ENCODE measurements at places on chromosomes 12 and 14. TPM values are rescaled to one million over a fixed set of nuclear protein-coding genes. Genes with fewer than 3 reads are reported as not detected.

Gene KRT6C
- not detected for total RNA-seq

DNA sequence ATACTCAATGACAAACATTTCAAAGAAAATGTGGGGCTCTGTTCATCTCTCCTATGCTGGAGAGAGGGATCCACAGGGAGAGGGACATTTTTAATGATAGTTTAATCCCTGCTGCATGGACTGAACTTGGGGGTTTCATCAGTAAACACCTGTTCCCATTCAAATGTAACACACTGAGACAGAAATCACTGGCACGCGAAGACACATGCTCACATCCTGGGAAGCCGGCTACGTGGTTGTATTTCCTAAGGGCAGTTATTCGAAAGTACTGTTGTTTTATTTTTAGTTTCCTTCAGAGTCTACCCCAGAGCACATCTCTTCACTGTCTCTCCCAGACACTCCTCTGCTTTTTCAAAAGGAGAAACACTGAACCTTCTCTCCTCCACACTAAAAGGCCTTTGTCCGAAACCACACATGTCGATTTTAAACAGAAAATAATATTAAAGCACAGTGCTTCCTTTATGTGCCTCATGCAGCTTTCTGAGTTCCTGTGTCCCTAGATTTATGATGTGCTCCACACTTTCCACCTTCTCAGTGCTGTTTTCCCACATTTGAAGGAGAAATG is 52.8 kb downstream of the PTHLH start:
- peaks cover 19% of the 10 kb centered on the region for H3K4me1 ChIP-seq
- H3K27me3 ChIP-seq, result no peaks in the 10 kb centered on the region
- H3K4me3 ChIP-seq, result no peak overlapping the region
- no peak for DNase-seq
- no peak overlapping the region for H3K27ac ChIP-seq
- no peaks in the 10 kb centered on the region for H3K36me3 ChIP-seq

- H3K27me3 ChIP-seq, result no peaks in the 10 kb centered on the region
- H3K4me3 ChIP-seq, result no peak overlapping the region
- no peak overlapping the region for H3K27ac ChIP-seq
- H3K36me3 ChIP-seq, result no peaks in the 10 kb centered on the region
- no peaks in the 10 kb centered on the region for H3K4me1 ChIP-seq
- DNase-seq, result no peak
Observed at GRCh38 chr12:19938031-19938430, 430.3 kb upstream of the PDE3A start.

Gene BIN2
- total RNA-seq, result 0.18 TPM

Gene CCDC197
- total RNA-seq, result not detected

DNA sequence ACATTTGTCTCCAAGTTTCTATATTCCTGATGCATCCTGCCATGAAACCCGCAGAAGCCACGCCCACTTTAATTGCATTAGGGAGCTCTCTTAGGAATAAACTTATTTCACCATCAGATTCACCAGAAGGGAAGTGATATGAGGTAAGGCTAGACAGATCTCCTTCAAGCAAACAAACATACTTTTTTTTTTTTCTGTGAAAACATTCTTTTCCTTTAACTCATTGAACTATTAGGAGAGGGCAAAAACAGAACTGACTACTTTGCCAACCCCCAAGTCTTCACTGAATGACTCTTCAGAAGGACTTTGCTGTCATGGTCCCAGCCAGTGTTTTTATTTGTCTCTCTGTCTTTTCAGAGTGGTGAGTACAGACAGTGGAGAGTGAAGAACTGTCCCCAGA is 48.4 kb downstream of the GTF2A1 start:
- H3K4me3 ChIP-seq, result no peak overlapping the region
- no peak for DNase-seq
- H3K27ac ChIP-seq, result no peak overlapping the region

Gene TTC6
- total RNA-seq, result 19.4 TPM

DNA sequence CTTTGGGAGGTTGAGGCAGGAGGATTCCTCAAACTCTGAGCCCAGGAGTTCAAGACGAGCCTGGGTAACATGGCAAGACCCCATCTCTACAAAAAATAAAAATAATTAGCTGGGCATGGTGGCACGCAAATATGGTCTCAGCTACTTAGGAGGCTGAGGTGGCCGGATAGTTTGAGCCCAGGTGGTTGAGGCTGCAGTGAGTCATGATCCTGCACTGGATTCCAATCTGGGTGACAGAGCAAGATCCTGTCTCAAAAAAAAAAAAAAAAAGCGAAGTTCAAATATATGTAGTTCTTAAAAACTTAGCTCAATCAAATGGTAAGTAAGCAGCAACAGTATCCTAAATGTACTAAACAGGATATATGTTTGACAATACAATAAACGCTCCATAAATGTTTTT is 85.5 kb upstream of the SSTR1 start:
- no peaks in the 10 kb centered on the region for H3K4me1 ChIP-seq
- no peak overlapping the region for H3K27ac ChIP-seq
- H3K27me3 ChIP-seq, result no peaks in the 10 kb centered on the region
- no peak for DNase-seq

Gene PLA2G1B
- total RNA-seq, result not detected

DNA sequence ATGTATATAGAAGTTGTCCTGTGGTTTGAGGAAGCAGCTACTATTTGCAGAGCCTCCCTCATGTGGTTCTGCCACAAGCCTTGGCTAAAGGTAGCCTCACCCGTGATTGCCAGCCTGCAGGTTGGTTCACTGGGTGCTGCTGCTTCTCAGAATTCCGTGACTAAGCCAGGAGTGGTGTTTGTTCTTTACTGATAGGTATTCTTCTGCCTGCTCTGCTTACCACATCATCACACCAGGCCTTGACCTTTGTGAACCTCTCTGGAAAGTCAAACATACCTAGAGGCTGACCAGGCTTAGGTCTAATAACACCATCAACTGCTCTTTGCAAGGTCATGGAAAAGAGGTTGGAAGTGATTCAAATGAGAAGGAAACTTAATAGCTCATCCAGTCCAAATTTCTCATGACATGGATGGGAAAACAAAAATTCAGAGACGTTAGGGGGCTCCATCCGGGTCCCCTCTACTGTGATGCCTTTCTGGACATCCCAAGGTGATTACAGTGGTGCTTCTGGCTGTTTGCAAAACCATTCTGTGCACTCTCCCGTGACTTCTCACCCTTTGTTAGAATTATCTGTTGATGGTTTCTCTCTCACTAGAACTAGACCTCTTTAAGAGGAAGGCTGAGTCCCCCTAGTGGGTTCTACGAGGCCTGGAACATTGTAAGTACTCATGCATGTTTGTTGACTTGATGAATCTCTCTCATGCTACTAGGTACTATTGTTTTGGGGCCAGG is 8.5 kb upstream of the SOCS2 start:
- peaks cover 31% of the 10 kb centered on the region for H3K4me1 ChIP-seq
- H3K27me3 ChIP-seq, result no peaks in the 10 kb centered on the region
- no peak overlapping the region for H3K4me3 ChIP-seq
- peak; percentile 85 for DNase-seq

Gene KCNA5
- not detected for total RNA-seq

DNA sequence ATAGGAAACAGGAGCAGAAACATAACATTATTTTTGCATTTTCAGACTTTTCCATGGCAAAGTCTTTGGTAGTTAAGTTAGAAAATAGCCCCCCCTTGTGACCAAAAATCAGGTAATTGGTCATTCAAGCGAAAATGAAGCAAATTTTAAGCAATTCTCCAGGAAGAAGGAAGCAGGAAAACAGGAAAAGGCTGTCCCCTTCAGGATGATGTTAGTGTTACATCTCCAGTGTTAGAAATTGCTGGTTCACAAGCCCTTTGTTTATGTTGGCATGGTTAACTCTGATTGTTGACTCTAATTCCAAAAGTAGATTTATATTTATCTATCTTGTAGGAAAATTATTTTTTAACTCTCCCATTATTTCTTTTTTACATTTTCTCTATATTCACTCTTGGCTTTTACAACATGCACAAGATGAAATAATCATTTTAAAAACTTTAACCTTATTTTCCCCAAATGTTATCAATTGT is 18.8 kb upstream of the GAS2L3 start:
- peak; percentile 40 for DNase-seq
- no peaks in the 10 kb centered on the region for H3K36me3 ChIP-seq
- no peak overlapping the region for H3K27ac ChIP-seq
- no peaks in the 10 kb centered on the region for H3K27me3 ChIP-seq

DNA sequence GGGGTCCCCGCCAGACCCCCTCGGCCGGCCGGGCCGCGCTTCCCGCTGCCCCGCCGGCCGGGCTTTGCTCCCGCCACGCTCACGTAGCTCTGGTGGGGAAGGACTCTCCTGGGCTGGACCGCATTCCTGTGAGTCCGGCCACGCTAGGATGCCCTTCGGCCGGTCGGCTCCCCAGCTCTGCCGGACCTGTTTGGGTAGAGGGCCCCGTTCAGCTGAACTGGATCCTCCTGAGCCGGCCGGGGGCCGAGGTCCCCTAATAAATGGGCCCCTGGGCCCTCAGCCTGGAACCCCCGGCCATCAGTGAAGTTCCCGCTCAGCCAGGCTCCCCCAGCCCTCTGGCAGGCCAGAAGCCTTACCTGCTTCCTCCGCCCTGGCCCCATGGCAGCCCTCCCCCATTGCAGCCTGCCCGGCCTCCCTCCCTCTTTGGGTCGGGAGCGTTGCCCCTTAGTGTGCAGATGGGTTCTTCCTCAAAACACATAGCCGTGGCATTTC is 593 bp downstream of the UNC119B start:
- H3K4me1 ChIP-seq, result peaks cover 9% of the 10 kb centered on the region
- H3K4me3 ChIP-seq, result peak overlapping the region; percentile 70
- H3K27me3 ChIP-seq, result no peaks in the 10 kb centered on the region
- no peaks in the 10 kb centered on the region for H3K36me3 ChIP-seq
- no peak for DNase-seq

- no peak for DNase-seq
- no peak overlapping the region for H3K4me3 ChIP-seq
- no peaks in the 10 kb centered on the region for H3K27me3 ChIP-seq
- H3K27ac ChIP-seq, result no peak overlapping the region
- no peaks in the 10 kb centered on the region for H3K4me1 ChIP-seq
Observed at GRCh38 chr14:61501714-61502458, 180.5 kb downstream of the PRKCH start.

GRCh38 chr14:43765474-43765873 is 741.6 kb downstream of the FSCB start:
- no peak for DNase-seq
- H3K27me3 ChIP-seq, result no peaks in the 10 kb centered on the region
- H3K27ac ChIP-seq, result no peak overlapping the region
- H3K36me3 ChIP-seq, result no peaks in the 10 kb centered on the region
- H3K4me3 ChIP-seq, result no peak overlapping the region

GRCh38 chr14:19917955-19918518 is 2.4 kb upstream of the OR4K5 start:
- DNase-seq, result no peak
- H3K4me3 ChIP-seq, result no peak overlapping the region
- H3K36me3 ChIP-seq, result no peaks in the 10 kb centered on the region

DNA sequence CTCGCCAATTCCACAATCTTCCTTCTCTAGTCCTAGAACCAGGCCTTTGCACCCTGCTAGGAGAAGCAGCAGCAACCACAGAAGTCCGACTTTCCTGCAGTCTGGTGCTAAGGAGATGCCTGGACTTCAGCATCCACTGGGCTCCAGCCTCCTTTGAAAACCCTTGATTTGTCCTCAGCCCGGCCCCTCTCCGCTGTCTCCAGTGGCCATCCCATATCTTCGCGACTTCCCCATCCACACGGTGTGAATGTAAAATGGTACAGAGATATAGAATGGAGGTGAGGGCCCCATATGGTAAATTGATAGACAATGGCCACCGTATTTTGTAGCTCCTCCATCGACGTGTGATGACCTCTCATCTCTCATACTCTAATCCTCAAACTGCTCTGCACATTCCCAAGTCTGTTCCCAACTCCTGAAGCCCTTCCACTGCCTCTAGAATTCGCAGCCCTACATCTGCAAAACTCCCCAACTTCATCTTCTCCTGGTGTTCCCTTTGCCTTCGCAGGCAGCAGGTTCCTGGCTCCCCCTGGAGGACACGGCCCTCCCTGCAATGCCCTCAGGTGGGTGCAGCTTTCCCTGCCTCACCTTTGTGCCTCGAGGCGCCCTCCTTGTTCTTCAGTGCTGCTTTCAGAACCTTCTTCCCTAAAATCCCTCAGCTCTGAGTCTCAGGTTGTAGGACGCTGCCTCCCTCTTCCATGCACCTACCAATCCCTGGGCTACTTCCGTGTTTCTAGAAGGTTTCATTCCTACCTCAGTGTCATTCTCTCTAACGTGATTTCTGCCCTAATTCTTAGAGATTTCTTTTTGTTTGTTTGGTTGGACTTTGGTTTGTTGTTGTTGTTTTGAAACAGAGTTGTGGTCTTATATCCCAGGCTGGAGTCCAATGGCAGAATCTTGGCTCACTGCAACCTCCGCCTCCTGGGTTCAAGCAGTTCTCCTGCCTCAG is 36.7 kb downstream of the TMBIM6 start:
- no peaks in the 10 kb centered on the region for H3K4me1 ChIP-seq
- no peaks in the 10 kb centered on the region for H3K36me3 ChIP-seq
- H3K27me3 ChIP-seq, result no peaks in the 10 kb centered on the region

Gene PTPN6
- total RNA-seq, result 54.8 TPM
